ENCODE measurements at places on chromosomes 11 and 22.

- peak; percentile 61 for DNase-seq
Observed at GRCh38 chr11:17208257-17208999, 642 bp upstream of the PIK3C2A start.

DNA sequence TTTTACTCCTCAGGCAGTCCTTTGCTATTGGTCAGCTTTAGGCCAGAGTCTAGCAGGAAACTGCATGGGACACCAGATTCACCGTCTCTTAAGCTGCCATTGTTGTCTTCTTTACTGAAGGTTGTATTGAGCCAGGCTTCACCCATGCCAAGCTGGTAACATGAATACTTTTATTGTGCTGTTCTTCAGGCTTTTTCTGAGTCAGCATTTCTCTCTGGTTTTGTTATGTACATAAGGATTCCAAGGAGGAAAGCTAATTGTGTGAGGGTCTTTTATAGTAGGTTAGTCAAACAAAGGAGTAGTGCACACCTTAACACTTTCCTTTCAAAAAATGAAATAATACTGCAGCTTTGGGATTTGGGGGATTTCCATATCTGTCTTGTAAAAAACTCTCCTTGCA lies 252.8 kb downstream of the JRKL start:
- DNase-seq = no peak

DNA sequence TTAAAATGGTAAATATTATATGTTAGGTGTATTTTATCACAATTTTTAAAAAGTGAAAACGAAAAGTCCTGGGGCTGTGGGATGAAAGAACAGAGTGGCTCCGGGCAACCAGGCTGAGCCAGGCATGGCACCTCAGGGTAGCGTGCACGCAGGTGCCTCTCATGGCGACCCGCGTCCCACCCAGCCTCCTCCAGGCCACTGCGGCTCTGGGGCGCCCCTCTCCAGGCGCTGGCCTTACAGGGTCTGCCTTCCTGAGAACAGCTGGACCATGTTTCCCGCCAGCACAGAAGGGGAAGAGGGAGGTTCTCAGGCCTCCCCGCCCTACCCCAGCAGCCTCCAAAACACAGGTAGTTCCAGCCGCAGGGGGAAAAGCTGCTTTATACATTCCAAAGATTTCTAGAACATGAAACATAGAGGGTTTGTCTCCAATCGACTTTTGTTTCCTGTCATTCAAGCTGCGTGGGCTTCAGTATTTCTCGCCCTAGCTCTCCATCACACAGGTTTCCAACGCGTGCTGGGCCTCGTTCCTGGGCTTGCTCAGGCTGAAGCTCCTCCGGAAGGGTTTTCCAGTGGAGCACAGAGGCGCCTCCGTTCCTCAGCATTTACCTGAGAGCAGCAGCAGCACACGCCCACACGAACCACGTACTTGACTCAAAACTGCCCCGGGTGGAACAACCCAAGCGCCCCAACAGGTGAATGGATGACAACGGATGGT lies 10.5 kb downstream of the EHD1 start:
- DNase-seq = no peak

DNA sequence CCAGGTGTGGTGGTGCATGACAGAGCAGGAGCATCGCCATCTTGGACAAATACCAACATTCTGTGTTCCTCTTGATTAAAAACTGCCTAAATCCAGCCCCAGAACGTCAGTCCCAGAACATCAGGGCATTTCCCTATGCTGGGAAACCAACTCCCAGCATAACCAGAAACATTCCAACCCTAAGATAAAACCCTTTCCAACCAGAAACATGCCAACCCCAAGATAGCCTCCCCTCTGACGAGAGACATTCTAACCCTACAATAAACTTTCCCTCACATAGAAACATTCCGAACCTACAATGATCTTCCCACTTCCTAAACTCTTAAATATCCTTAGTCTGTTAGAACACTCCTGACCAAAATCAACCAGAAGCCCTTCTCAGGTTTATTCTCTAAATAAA lies 11.6 kb downstream of the PLAAT4 start:
- no peak for DNase-seq

DNA sequence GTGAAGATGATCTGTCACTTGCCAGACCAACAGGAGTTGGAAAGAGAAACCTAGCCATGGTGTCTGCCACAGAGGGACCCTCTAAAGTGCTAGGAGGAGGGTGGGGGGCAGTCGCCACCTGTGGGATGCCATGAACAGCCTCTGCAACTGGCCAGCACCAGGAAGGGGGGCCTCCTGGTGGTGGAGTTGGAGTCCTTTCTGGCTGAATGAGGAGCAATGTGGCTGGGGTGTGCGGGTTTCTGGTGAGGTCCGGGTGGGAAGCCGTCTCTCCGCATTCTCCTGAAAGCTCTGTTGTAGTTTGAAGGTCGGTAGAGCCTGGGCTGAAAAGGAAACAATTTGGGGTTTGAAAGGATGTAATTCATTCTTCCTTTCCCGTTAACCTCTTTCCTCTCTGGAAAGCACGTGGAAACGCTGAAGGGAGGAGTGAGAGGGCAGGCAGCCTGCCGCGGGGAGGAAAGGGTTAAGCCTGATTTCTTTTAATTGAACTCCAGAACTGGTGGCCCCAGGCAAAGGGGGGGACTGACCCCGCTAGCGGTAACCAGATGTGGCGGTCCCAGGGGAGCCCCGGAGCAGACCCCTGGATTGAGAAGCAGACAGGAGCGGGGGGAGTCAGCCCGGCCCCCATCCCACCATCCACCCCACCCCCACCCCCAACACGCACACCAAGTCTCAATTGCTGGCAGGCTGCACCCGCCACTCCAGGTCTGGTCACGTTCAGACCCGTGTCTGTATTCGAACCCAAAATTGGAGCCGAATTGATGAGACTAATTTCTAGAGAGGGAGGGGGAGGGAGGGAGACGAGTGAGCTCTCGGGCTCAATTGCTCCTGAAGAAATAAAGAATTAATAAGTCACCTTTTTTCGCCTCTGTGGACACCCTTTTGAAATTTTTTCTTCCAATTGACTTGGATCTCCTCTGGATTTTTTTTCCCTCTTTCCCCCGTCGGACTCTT lies 1.8 kb upstream of the FLI1 start:
- DNase-seq = no peak

- DNase-seq = no peak
Observed at GRCh38 chr11:59394186-59394585, 32.0 kb downstream of the OR5A2 start.

- DNase-seq = no peak
Observed at GRCh38 chr22:40462195-40462984, 92.0 kb downstream of the SGSM3 start.

DNA sequence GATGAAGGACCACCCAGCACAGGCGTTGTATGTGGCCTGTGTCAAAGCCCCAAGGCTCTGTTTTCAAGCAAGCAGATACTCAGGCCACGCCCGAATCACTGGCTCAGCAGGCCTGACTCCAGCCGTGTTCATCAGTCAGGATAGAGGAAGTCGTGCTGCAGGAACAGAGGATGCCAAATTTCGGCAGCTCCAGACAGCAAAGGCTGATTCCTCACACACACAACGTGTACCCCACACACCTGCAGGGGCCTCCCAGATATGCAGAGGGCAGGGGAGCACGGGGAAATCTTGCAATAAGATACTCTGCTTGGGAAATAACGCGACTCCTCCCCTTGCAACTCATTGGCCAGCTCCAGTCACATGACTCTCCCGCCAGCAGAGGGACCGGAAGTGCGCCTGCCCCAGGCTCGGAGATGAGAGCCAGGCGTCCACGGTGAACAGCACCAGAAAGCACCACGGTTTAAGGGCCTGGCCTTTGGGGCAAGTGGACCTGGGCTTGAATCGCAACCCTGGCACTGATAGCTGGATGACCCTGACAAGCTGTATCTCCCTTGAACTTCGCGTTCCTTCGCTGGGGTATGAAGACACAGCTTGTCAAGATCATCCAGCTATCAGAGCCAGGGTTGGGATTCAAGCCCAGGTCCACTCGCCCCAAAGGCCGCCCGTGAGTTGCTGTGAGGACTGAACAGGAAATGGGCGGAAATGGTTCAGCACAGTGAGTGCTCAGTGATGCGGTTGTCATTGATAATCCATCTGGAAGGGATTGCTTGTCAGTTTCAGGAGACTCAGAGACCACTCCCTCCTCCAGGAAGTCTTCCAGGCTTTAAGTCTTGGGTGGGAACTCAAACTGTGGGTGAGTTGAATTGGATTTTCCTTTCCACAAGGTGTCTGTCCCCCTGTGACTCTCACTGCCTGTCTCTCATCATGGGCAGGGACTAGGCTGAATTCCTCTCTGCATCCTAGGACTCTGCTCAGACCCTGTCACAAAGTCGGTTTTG lies 88.5 kb downstream of the MYEOV start:
- peak; percentile 95 for DNase-seq

Data from HuH-7 (cell line).